Muscle of back (tissue), 13 donors: ENCODE measurements at places on chromosomes 12 and 14. TPM values are rescaled to one million over a fixed set of nuclear protein-coding genes. Genes with fewer than 3 reads are reported as not detected.

GRCh38 chr14:79916892-79917291 is 294.4 kb downstream of the DIO2 start:
- no peak for DNase-seq

DNA sequence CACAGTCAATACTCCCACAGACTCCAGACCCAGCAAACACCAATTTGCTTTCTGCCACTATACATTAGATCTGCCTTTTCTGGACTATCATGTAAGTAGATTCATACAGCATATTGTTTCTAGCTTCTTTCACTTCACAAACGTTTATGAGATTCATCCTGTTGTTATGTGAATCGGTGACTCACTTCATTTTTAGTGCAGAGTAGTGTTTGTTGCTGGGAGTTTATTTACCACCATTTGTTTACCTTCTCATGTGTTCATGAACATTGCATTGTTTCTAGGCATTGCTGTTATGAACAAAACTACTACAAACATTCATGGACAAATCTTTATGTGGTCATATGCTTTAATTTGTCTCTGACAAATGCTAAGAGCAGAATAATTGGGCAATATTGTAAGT is 807.8 kb upstream of the TMEM132C start:
- DNase-seq, result no peak

GRCh38 chr14:64760146-64760755 is 56.0 kb downstream of the PLEKHG3 start:
- DNase-seq, result peak; percentile 25

- DNase-seq, result no peak
Measured at GRCh38 chr12:96266238-96266637, 72.1 kb downstream of the ELK3 start.

- DNase-seq, result no peak
Measured at GRCh38 chr12:78171061-78171460, 340.4 kb downstream of the NAV3 start.

GRCh38 chr12:129564768-129565167 is 339.1 kb downstream of the TMEM132D start:
- DNase-seq, result no peak

DNA sequence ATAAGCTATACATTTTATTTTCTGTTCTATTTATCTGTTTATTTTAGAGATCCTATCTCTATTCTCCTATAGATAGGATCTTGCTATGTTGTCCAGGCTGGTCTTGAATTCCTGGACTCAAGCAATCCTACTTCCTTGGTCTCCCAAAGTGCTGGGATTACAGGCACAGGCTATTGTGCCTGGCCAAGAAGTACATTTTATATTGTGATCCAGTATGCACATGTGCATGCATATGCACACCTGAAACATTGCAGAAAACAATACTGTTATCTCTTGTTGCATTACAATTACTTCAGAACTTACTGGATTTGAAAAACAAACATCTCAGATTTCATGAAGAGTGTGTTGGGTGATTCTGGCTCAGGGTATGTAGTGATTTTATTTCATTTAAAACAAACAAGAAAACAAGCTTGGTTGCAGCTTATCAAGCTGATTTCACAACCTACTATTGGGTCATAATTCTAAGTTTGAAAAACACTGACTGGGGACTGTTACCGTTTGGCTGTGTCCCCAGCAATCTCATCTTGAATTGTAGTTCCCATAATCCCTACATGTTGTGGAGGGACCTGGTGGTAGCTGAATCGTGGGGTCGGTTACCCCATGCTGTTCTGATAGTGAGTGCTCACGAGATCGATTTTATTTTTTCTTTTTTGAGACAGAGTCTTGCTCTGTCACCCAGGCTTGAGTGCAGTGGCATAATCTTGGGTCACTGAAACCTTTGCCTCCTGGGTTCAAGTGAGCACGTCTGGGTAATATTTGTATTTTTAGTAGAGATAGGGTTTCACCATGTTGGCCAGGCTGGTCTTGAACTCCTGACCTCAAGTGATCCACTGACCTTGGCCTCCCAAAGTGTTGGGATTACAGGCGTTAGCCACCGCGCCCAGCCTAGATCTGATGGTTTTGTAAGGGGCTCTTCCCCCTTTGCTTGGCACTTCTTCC is 31.3 kb downstream of the ERC1 start:
- DNase-seq, result no peak

GRCh38 chr14:90543876-90544275 is 147.0 kb downstream of the CALM1 start:
- no peak for DNase-seq

DNA sequence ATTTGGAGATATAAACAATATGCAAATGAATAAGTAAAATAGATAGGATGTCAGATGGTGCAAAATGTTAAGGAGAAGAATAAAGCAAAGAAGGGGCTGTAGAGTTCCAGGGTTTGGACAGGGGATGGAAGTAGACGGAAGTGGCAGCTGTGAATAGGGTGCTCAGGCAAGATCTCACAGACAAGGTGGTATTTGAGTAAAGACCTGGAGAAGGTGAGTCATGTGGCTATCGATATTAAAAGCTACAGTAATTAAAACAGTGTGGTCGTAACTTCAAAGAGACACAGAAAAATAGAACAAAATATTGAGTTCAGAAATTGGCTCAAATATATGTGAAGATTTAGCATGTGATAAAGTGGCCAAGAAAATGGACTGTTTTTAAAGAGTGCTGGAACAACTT is 61.3 kb upstream of the SLC38A2 start:
- DNase-seq, result no peak

Gene GLS2
- polyA plus RNA-seq, result 0.39 TPM

Gene GPR84
- 0.08 TPM for polyA plus RNA-seq

Gene KRT3
- 0.46 TPM for polyA plus RNA-seq

Gene COX8C
- polyA plus RNA-seq, result 0.31 TPM

Gene PLXNC1
- 23.0 TPM for polyA plus RNA-seq

Gene HSP90AA1
- polyA plus RNA-seq, result 358 TPM

Gene NID2
- 172 TPM for polyA plus RNA-seq

Gene MANSC4
- not detected for polyA plus RNA-seq

Gene KRT6C
- not detected for polyA plus RNA-seq
